Left renal pelvis (tissue), 4 donors: ENCODE measurements at places on chromosomes 6 and 20.

- no peak for DNase-seq
Observed at GRCh38 chr20:32364554-32365208, 6.5 kb downstream of the ASXL1 start.

GRCh38 chr6:14361956-14362587 lies 244.5 kb downstream of the CD83 start:
- DNase-seq = no peak

GRCh38 chr6:140372064-140372463 lies 997.6 kb upstream of the CITED2 start:
- DNase-seq = no peak

- no peak for DNase-seq
Observed at GRCh38 chr6:29887819-29888776, 54.2 kb upstream of the HLA-A start.

DNA sequence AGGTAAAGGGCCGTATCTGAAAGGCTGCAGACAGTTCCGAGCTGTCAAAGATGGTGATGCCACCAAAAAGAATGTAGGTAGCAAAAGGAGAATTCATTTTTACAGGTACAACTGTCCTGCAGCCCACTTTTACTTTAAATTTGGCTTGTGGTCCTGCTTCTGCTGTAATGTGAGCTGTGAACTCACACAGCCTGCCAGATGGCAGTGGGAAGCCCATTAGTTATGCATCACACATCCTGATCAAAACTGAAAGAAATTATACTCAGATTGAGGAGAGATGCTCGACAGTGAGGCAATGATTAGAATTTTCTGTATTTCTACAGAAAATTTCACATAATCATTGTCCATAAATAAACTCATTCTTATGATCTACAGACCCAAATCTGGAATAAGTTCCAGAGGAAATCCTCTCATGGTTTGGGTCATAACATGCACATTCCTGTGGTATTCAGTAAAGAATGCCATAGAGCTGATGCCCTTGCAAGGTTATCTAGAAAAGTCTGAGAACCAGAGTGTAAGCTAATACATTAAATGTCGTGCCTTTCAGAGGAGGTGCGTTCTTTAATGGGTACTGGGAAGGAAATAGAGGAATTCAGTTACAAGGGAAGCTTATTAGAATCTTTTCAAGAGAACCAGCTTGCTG lies 23.9 kb upstream of the E2F3 start:
- no peak for DNase-seq

GRCh38 chr6:130162421-130162820 lies 60.3 kb downstream of the SAMD3 start:
- no peak for DNase-seq

GRCh38 chr6:115914098-115914497 lies 146.6 kb downstream of the FRK start:
- no peak for DNase-seq

- DNase-seq = no peak
Observed at GRCh38 chr6:43496370-43497128, 13.6 kb downstream of the LRRC73 start.

GRCh38 chr20:23232679-23233308 lies 117.8 kb upstream of the NXT1 start:
- no peak for DNase-seq

- DNase-seq = no peak
Observed at GRCh38 chr6:139161169-139161568, 26.3 kb downstream of the HECA start.

GRCh38 chr6:11144393-11144851 lies 32.9 kb upstream of the ERVFRD-1 start:
- peak; percentile 36 for DNase-seq

GRCh38 chr6:13453771-13454251 lies 33.6 kb downstream of the GFOD1 start:
- DNase-seq = no peak

DNA sequence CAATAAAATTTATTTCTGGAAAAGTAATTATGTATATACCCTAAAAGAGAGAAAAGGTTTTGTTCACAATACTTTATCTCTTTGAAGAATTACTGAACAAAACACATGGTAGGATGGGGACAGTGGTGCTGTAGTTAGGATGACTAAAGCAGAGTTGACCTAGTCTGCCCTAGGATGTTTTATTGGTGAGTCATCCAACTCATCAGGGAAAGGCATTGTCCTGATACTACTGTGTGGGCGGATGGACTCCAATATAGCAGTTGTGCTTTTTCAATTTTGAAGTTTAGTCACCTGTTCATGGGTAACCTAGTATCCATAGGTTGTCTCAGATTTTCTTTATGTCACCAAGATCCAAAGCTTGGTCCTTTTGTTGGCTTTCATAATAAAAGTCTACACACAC lies 53.3 kb upstream of the EYS start:
- DNase-seq = no peak

- DNase-seq = no peak
Observed at GRCh38 chr20:62047666-62048345, 17.9 kb downstream of the TAF4 start.

GRCh38 chr6:150079604-150080003 lies 10.7 kb upstream of the ULBP3 start:
- no peak for DNase-seq

DNA sequence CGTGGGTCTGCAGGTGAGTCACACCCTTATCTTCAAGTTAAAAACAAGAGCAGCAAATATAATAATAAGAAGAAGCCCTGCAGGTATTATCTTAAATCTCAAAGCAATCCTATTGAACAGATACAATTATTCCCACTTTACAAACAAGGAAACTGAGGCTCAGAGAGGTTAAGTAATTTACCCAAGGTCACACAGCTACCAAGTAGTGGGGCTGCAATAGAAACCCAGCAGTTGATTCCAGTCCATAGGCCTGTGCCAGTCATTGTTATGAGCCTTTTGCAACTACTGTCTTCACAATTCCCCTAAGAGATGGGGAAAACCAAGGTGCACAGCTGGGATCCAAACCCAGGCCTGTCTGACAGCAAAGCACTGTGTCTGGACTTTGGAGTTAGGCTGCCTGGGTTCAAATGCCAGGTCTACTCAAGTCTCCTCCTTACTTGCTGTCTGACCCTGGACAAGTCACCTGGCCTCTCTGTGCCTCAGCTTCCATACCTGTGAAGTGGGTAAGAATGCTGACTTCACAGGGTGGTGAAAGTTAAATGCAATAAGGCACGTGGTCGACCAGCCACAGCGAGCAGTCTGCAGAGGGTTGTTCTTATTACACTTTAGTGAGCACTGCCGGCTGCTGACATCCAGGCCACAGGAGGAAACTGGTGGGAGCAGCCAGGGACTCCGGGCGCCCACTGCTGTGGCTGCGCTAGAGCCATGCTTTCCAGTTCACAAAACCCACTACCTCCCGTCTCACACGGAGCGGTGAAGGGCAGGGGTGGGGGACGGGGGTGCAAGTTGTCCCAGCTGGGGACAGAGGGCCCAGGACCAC lies 6.1 kb downstream of the MYL9 start:
- no peak for DNase-seq

DNA sequence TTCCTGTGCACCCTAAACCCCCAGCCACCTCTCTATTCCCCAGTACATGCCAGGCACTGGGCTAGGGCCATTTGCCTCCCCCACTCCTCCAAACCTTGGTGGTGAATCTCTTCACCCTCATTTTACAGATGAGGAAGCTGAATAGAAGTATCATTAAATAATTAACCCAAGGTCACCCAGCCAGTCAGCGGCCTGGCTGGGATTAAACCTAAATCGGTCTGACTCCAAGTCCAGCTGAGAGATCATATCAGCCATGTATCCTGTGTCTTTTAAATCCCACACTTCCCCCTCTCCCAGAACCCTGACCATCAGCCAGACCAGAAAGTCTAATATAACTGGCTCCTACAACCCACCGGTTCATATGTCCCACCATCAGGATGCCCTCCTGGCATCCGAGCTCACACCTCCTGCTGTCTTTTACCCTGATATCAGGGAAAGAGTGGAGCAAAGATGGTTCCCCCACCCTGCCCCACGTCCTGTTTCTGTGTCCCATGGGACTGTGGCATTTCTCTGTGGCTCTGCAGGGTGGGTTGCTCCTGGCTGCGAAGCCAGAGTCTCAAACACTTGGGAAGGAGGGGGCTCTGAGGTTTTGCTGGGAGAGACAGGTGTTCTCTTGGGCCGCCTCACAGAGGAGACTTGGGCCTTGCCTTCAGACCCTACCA lies 145.3 kb downstream of the VEGFA start:
- no peak for DNase-seq

DNA sequence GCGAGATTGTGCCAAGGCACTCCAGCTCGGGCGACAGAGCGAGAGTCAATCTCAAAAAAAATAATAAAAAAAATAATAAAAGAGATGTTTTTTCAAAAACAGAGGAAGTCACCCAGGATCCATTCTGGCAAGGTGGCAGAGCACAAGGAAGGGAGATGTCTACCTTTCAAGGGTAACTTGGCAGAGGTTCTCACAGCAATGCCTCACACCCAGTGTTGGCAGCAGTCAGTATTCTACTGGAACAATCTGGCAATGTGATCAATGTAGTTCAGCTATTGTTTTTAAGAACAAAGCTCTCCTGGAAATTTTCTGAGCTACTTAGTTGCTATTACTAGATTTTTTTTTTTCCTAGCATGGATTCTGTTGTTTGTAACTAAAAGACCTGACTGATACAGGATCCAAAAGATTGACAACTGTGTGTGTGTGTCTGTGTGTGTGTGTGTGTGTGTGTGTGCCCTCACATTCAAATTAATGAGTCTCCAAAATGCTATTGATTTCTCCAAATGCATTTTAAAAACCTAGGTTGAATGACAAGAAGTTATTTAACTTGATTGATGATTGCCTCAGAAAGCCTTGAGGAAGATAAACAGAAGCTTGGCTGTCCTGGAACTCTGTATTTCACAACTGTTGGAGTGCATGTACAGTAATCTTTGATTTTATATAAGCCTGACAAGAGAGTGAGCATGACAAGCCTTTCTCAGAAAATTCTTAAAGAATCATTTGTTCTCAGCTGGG lies 114.1 kb upstream of the RREB1 start:
- DNase-seq = no peak

DNA sequence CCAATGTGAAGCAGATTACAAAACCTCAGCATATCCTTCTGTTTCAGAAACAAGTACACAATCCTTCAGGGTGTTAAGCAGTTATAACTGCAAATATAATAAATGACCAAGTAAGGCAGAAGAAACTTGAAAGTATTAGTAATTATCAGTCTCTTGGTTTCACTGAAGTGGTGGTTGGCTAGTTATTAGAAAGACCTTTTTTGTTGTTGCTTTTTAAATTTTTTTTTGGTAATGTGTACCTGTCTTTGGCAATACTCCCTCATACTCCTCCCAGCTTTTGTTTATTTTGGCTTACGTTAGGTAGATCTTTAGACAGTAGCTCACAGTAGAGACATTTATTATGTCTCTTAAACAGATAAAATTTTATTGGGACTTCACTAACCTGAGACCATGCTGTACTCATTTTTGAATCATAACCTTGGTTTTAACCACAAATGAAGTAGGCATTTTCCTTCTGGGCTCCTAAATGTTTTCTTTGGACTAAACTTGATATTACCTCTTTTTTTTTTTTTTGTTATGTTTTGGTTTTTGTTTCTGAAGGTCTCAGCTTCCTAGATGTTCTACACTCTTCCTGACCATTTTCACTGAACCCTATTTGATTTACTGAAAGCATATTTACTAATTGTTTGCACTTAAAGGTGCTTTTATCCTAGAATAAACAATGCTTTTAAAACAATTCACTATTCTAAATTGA lies 6.4 kb downstream of the CD2AP start:
- DNase-seq = no peak

DNA sequence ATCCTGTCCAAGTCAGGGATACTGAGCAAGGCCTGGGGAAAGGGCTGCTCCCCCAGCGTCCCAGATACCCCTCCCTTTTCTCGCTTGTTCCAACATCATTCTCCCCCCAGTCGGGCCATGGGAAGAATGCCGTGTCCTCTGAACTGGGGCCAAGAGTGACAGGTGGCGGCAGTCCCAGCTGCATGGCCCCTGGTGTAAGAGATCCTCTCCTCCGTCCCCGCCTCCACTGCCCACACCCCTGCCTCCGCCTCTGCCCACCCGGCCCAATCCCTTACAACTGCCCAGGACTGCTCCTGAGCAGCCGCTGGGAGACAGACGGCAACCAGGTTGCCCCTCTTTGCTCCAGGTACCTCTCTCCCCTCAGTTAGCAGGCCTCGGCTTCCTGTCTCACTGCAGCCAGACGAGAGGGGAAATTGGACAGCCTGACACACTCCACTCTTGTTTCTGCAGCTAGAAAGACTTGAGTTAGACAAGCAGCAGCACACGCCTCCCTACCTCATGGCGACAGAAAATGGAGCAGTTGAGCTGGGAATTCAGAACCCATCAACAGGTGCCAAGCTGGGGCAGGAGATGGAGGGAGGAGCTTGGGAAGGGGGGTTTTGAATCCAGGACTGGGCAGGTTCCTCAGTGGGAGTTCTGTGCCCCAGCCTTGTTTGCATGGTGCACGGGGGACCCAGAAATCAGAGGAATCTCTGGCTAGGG lies at the start of gene MYLK2:
Gene MYLK2 (plus strand): TSS at position 274 of the 702 bp plus-strand sequence. CDS start 225 bp downstream, at position 499.
- DNase-seq = no peak

DNA sequence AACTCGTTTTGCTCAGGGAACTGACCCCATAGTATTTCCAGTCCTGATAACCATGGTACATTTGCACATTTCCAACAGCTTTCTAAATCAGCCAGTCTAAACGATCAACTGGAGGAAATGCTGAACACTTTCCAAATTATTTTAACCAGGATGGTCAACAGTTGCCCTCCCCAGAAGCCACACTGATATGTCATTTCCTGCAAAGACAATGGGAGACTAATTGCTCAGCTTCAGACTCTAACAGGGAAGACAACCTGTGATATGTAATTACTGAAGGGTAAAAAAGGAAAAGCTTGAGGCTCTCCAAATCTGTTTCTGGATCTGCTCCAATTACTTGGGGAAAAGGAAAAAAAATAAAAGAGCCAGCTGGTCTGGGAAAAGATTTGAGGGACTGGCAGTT lies 88.8 kb downstream of the FYN start:
- DNase-seq = no peak

- DNase-seq = no peak
Observed at GRCh38 chr6:26533532-26533931, 4.6 kb upstream of the HMGN4 start.

- no peak for DNase-seq
Observed at GRCh38 chr6:37456816-37457560, 24.0 kb downstream of the CMTR1 start.

GRCh38 chr20:62647521-62648317 lies 5.4 kb downstream of the SLCO4A1 start:
- no peak for DNase-seq

DNA sequence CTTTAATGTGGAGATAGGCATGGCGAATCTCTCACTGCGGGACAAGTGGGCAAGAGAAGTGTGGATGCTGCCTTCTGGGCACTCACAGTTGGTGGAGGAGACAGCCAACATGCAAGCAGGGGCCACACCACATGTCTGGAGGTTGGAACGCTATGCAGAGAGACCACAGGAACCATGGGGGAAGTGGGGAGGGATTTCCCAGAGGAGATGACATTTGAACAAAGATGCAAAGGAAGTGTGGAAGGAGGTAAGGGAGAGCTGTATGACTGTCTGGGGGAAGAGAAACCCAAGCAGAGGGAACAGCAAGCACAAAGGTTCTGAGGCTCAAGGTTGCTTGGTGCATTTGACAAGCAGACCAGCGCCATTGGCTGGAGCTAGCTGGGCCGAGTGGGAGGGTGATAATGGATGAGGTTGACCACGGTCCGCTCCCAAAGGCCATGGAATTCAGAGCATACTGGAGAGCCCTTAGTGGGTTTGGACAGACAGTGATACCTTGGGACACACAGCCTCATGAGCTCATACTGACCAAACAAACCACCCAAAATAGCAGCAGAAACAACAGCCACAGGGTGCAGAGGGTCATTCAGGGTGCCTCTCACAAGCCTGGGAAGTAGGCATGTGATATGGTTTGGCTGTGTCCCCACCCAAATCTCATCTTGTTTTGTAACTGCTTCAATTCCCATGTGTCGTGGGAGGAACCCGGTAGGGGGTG lies 7.6 kb upstream of the FAM110A start:
- no peak for DNase-seq

- no peak for DNase-seq
Observed at GRCh38 chr6:40347571-40348011, 239.6 kb downstream of the LRFN2 start.
